IPS DF 6.9 (cell line): ENCODE measurements at places on chromosomes 7 and 10.

DNA sequence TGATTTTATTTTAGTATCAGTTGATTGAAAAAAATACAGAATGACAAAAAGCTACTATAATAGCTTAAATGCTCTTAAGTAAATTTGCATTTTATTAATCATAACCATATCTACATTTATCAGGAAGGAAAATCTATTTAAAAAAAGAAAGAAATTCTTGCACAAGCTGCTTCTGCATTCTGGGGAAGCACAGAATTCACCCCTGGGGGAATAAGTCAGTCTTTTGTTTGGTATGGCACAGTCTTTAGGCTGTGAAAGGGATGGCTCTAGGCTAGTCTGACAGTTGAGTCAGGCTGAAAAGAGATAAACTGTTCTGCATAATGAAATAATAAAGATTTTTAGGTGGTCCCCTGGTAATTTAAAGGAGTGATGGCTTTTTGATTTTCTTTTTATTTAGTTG is 37.9 kb downstream of the HTR7 start:
- DNase-seq, result no peak

GRCh38 chr7:46383605-46384004 is 462.5 kb upstream of the IGFBP3 start:
- DNase-seq, result no peak

GRCh38 chr7:117323305-117323850 is 520 bp upstream of the WNT2 start:
- DNase-seq, result no peak

DNA sequence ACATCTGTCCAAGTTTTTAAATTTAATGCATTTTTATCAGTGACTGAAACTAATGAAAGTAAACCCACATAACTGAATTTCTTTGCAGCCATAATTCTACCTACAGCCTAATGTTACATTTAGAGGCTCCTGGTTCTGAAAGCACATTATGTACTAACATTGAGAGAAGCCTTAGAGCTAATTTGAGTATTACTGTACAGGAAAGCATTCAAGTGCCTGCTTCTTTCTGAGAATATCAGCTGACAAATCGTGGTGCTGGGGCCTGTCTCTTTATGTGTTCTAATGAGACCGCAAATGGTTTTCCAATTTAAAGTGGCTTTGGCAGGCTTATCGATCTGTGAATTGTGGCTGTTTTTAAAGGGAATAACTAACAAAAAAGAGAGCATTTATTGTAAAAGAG is 32.3 kb upstream of the DGKB start:
- no peak for DNase-seq

DNA sequence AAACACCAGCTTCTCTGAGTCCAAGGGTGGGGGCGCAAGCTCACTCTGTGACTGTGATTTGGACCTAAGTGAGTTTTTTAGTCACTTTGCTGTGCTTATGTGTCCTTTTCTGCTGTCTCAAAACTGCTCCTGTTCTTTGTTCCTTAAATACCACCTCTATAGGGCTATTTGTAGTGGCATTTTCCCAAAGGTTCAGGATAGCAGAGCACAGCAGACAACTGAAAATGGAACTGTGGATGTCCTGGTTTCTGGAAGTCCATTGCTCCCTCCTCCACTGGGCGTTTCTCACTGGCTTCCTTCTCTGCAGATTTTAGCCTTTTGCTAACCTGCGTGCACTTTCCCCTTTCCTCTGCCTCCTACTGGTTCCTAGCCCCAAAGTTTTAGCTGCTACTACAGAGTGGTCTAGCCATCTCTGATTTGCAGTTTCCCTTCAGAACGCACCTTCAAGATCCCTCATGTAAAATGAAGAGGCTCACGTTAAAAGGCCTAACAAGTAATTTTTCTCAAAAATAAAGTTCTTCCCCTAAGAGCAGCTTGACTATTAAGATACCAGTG is 25.6 kb downstream of the BLVRA start:
- DNase-seq, result no peak

- no peak for DNase-seq
These were observed 2.1 kb downstream of the CAV1 start for GRCh38 chr7:116526897-116527296.

GRCh38 chr7:132569884-132570614 is 6.2 kb downstream of the PLXNA4 start:
- DNase-seq, result no peak

DNA sequence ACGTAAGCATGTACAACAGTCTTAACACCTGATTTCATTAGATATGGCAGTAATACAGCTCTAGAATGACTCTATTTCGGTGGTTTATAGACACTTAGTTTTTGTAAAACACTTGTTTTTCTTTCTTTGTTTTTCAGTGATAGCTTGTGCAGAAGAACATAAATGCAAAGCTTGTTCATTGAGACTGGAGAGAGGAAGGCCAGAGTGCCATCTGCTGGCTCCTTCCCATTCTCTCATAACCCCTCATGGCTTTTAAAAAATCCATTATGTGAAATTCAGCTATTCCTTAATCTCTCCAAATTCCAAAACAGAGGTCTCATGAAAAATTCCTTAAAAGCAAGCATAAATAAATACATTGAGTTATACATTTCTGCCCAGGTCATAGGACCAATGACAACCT is 76.3 kb downstream of the CACNB2 start:
- DNase-seq, result no peak

- DNase-seq, result no peak
These were observed 31.2 kb downstream of the TBXAS1 start for GRCh38 chr7:139860090-139860775.

GRCh38 chr7:30169579-30169978 is 34.8 kb downstream of the MTURN start:
- no peak for DNase-seq

DNA sequence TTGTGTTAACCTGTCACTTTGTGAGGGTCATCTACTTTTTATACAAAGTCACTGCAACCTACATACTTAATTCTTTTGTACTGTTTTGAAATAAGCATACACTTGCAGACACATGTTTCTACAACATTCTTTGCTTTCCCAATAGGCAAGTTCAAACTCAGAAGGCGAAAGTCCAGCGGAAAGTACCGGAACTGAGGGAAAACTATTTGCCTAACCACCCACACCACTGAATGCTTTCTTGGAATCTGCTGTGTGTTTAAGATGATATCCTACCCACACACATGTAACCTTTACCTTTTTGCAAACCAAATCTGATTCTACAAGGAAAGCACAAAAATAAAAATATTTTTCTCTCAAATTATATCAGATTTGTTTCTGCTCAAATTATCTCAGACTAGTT is 139.4 kb upstream of the AGR3 start:
- no peak for DNase-seq

DNA sequence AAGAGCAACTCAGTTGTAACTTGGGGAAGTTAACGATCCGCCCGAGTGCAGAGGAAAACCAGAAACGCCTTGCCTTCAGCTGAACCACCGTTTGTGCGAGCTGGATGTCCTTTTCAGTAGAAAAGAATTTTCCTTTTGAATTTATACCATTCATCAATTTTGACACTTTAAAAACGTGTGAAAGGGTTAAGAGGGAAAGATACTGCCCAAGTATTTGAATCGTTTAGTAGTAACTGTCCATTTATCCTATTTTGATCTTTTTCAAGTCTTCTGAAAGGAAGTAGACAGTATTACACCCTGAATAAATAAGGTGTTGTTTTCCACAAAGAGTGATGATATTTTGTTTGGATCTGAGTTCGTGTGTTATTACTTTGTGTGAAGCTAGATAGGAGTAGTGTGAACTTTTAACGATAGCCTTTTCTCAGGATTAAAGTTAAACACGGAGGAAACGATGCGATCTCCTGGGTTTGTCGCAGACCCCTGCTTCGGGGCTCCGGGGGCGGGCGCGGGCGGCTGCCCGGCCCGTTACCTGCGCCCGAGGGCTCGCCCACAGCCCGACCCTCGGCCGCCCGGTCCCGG is 830 bp upstream of the BMI1 start:
- DNase-seq, result no peak

GRCh38 chr10:113562704-113563103 is 9.9 kb downstream of the HABP2 start:
- no peak for DNase-seq

DNA sequence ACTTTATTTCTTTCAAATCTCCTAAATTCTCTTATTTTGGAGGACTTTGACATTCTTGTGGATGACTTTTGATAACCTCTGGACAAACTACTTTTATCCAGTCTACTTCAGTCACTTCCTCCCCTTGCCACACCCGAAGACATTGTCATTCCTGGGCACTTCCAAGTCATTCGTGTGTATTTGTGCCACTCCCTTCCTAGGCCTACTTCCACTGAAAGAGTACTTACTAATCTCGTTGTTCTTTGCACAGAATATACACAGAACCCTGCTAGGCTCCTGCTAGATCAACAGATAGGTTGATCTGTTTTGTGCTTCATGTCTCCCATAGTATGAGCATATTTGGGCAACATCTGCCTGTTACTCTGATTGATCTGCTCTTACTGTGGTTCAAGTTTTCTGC is 355.4 kb downstream of the HGF start:
- no peak for DNase-seq

- no peak for DNase-seq
These were observed 400.6 kb downstream of the DNAJB6 start for GRCh38 chr7:157737151-157738065.

GRCh38 chr7:77532247-77532646 is 4.8 kb upstream of the PTPN12 start:
- no peak for DNase-seq

DNA sequence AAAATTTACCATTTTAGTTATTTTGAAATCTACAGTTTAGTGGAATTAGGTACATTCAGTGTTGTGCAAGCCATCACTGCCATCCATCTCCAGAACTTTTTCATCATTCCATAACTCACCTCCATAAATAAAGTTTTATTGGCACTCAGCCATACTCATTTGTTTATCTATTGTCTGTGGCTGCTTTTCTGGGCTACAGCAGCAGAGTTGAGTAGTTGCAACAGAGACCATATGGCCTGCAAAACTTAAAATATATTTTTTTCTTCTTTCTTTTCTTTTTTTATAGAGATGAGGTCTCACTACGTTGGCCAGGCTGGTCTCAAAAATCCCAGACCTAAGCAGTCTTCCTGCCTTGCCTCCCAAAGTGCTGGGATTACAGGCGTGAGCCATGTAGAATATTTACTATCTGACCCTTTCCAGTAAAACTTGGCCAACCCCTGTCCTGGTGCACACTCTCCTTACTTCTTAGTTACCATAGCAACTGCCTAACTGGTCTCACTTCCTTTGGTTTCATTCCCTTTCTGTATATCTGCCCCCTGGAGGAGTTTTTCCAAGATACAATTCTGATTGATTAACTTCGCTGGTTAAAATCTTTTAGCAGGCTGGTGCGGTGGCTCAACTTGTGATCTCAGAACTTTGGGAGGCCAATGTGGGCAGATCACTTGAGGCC is 133.2 kb downstream of the CUX1 start:
- no peak for DNase-seq

DNA sequence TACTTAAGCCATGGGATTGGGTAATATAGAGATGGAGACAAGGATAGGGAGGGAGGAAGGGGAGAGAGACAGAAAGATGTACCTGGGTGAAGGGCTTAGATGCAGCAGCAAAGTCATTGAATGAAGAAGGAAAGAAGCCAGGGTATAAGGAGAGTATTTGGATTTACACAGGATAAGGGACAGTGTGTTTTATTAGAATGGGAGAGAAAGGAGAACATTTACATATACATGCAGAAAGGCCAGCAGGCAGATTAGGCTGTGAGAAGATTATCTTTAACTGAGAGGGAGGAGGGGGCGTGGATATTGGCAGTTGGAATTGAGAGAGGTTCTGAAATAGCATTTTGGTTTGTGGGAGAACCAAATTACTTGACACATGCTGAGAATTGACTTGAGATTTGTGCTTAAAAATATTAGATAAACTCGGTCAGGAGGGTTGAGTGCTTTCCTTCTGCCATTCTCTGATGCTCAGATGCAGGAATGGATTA is 161.5 kb upstream of the ZNF804B start:
- no peak for DNase-seq

- DNase-seq, result no peak
These were observed 3.3 kb upstream of the ZC3HAV1 start for GRCh38 chr7:139112741-139113250.

DNA sequence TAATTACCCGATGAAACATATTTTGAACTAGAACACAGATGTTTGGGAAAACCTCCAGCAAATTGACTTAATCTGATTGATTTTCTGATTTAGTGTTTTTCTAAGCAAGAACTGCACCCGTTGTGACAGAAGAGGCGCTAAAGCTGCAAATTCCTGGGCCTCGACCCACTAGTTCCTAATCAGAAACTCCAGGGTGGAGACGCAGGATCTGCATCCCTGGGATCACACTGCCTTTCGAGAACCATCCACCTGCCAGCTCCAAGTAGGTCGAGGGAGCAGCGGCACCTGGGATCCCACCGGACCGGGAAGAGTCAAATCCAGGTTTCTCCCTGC is 136.8 kb upstream of the CDCA7L start:
- DNase-seq, result no peak

DNA sequence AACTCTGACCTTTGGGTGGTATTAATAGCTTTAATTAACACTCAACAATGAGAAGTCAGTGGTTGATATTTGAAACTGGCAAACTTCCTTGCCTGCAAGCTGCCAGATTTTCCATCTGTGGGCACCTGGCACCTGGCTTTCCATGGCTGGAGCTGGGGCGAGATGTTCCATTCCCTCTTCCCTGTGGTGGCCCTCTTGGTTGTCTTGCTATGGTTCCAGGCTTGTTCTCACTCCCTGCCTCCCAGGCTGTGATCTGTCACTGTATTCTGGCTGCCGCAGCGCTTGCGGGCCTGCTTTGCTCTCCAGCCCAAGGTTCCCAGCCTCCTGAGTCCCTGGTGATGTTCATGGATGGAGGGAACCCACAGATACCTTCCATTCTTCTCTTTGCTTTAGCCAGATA is 201.0 kb downstream of the FRMD4A start:
- DNase-seq, result no peak

DNA sequence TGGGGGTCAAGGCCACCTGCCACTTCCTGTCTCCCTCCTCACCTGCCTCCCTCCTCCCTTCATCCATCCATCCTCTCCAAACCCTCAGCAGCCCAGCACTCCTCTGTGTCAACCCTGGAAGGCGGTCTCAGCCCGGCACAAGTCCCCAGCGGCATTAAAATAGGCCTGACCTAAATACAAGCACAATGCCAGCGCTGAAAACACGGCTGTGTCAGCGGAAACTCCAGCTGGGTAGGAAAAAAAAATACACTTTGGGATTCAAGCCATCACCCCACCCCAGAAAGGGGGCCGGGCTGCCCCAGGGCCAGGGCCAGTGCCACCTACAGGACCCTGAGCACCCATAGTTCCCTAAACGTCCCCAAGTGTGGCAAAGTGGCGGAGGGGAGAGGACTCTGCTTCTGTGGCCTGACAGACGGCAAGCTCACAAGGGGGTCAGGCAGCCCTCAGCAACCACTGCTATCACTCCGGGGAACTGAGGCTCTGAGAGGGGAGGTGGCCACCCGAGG is 22.7 kb upstream of the GTF2IRD1 start:
- no peak for DNase-seq

GRCh38 chr7:17681965-17682364 is 258.3 kb downstream of the SNX13 start:
- no peak for DNase-seq

GRCh38 chr10:77045085-77045484 is 592.5 kb downstream of the KCNMA1 start:
- no peak for DNase-seq

DNA sequence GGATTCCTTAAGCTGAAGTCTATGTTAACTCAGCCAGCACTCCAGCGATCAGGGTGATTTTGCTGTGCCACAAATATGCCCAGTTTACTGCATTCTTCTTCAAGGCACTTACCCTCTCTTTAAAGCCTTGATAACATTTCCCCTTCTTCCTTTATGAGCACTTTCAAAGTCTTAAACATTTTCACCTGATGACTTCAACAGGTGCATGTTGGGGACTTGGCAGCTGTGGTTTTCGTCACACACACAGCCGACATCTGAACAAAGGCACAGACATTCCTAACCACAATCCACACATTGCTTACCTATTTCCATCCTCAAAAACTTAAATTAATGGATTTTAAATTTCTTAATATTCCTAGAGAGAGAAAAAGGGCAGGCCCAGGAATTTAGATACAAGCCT is 331.5 kb downstream of the CRPPA start:
- no peak for DNase-seq
